Omental fat pad (tissue), 4 donors: ENCODE measurements at places on chromosomes 1 and 21. TPM values are rescaled to one million over a fixed set of nuclear protein-coding genes. Genes with fewer than 3 reads are reported as not detected.

GRCh38 chr1:207745839-207746767 lies 5.8 kb upstream of the CD46 start:
- no peak for DNase-seq

DNA sequence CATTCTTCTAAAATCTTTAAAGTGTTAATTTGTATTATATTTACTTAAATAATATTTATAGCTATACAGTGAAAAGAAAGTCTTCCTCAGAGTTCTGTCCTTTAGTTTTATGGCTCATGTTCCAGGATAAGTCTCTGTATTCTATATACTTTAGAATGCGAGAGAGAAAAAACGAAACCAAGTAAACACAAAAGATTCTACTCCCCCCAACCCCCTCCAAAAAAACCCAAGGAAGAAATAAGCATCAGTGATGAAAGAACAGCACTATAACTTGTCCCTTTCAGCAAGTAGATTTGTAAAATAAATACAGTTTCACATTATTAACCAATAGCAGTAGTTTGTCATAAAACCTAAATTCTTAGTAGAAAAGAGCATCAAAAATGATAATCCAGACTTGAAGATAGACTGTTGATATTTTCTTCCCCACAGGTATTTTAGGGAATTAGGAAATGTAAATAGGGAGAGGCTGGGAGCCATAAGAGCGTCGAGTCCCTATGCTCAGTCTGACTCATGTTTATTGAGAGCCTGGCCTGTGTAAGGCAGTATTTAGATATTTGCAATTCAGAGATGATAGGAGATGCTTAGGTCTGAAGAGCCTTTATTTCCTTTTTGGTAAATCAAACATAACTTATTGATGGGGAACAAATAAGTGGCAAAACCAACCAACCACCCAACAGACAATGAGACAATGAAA lies 35.5 kb downstream of the CDC14A start:
- no peak for DNase-seq

DNA sequence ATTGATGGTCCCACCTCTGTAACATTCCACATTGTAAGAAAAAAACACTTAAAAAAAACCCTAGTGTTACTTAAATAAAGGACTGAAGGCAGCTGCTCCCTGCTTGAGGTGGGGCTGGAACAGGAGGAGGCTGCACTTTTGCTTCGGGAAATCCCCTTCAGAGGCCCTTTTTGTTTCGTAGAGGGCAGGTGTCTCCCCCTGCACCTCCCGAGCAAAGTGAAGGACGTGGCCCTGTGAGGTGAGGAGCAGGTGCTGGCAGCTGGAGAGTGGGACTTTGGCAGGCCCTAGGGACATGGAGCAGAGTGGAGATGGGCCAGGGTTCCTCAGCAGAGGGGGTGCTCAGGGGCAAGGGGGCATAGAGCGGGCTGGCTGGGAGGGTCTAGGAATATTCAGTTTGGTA lies 33.4 kb upstream of the WNT4 start:
- no peak for DNase-seq

DNA sequence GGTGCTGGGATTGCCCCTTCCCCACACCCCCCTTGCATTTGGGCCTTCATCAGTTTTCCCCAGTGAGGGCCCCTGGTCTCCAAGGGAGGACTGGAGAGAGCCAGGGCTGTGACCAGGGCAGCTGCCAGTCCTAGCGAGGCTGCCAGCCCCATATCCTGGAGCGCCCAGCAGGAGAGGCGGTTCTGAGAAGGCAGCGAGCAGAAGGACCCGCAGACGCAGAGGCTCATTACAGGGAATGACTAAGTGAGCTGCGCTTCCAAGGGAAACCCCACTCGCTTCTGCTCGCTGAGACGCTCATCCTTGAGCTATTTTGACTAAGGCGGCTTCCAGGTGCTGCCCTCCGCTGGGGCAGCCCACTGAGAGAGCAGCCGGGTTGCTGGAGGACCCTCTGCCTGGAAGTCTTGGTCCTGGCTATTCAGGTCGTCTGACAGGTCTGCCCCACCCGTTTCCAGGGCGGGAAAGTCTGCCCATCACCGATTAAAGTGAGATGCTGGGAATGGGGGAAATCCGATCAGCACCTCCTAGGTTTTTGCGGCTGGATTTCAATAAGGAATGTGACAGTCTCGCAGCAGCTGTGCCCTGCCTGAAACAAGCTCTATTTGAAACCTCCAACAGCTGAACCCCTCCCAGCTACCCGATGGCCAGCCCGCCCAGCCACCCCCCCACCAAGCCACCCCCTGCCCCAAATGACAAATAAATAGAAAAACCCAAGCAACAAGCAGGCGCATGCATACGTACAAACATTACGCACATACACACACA lies 2.8 kb downstream of the KCNN3 start:
- no peak for DNase-seq

GRCh38 chr1:160244209-160244608 lies 18.1 kb downstream of the DCAF8 start:
- DNase-seq: no peak

DNA sequence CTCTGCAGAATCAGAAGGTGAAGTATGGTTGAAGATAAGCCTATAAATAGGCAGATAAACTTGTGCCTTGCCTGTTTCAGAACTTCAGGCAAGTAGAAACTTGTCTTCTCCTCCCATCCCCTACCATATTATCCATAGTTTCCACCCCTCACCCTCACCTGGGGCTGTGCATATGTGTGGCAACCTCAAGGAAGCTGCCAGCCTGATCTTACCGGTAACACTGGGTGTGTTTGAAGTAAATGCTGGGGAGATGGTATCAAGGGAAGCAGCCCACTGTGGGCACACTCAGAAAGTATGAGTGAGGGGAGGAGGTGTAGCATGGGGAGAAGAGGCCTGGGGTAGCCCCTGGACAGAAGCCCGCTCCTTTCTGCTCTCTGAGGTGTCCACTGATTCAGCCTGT lies 14.5 kb downstream of the VANGL2 start:
- no peak for DNase-seq

The EGLN1 gene
- 45.2 TPM for total RNA-seq

The CA14 gene
- total RNA-seq: not detected

The ERO1B gene
- 14.8 TPM for total RNA-seq

The TSTD1 gene
- total RNA-seq: 26.0 TPM
